NCI-H1417 (cell line): ENCODE measurements at places on chromosomes 6 and 20.

- DNase-seq: no peak
Measured at GRCh38 chr6:130849594-130849993, 22.4 kb downstream of the SMLR1 start.

DNA sequence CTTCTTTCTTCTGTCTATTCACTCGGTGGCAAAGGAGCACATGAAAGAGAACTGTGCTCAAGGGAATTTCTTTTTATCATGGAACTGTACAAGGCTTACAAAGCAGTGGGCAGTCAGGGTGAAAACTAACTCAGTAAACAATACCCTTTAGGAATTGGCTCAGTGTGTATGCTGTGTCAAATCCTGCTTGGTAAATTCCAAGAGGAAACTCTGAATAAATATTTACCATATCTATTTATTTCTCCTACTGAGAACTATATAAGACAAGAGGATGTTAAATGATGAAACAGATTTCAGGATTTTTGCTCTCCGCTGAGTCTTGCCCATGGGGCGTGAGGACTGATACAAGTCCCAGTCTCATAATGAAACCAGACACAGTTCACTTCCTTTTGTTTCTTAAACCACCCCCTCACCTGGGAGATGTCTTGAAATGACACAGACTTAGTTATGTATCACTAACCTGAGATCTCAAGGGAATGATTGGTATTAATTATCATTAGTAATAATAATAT is 188.8 kb downstream of the BACH2 start:
- no peak for DNase-seq

DNA sequence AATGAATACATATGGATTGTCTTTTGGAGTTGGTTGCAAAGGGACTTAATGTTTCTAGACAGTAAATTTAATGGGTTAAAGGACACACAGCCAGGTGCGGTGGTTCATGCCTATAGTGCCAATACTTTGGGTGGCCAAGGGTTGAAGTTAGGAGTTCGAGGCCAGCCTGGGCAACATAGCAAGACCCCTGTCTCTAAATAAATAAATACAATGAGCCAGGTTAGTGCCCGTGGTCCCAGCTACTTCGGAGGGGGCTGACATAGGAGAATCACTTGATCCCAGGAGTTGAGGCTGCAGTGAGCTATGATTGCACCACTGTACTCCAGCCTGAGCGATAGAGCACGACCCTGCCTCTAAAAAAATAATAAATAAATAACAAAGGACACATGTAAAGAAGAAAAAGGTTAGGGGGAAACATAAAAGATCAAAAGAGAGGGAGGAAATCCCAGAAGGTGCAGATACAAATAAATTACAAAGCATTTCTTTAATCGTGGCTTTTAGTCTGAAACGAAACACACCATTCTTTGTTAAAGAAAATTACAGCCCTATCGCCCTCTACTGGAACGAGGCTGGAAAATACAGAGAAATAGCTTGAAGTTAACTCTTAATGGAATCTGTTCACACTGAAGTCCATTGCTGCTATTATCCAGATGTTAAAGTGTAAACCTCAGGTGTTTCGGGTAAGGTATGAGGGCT is 42.6 kb upstream of the SCML4 start:
- DNase-seq: peak; percentile 6

DNA sequence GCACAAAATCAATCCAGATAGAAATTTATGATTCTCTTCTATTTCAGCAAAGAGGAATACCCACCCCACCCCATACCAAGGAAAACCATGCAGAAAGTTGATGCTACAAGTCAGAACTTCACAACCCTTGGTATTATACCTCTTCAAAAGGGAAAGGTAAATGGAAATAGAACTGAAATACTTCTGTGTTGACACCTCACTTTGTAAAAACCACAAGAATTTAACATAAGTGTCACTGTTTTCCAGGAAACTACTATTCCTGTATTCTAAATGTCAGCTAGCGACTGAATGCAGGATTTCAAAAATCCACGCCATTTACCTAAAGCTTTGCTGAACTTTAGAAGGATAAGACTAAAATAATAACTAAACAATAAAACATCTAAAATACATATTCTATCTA is 3.6 kb downstream of the CPNE1 start:
- DNase-seq: no peak

GRCh38 chr20:33443006-33443511 is 504 bp downstream of the SNTA1 start:
- peak; percentile 74 for DNase-seq

DNA sequence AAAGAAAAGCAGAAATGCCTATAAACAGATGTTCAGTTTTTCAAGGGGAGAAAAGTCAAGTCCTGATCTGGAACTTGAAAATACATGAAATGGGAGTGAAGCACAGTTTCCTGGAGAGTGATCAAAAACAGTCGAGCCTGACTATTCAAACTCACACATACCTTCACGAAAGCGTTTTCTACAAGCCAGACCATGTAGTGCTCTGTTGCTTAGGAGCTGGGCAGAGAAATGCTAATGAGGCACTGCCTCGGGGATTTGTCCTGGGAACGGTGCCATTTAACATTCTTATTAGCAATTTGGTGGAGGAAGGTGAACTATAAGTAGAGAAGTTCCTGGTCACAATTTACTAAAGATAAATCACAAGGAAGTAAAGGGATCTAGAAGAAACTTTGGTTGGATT is 5.9 kb downstream of the NHSL1 start:
- DNase-seq: no peak

DNA sequence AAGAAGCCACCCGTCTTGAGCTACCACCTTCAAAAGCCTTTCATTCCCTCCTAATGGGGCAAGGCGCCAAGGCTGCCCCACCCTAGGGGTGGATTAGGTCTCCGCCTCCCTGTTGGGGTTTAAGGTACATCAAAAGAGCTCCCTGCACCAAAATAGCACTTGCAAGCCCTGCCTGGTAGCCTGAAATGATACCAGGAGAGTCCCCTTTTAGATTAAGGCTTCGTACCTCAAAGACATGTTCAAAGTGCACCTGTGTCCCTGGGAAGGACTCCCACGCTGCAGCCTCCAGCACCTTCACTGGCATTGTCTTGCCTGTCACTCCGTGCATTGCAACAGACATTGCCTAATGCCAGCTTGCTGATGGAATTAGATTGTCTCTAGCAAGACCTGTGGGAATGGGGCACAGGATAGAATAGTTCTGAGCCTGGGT is 15.7 kb upstream of the CDKN1A start:
- no peak for DNase-seq

- no peak for DNase-seq
Measured at GRCh38 chr6:4162370-4162769, 27.0 kb upstream of the ECI2 start.

GRCh38 chr6:147826698-147827097 is 318.2 kb downstream of the SAMD5 start:
- DNase-seq: peak; percentile 54

- no peak for DNase-seq
Measured at GRCh38 chr20:16011056-16011455, 562.2 kb downstream of the KIF16B start.

GRCh38 chr6:160431791-160432404 is 83.7 kb downstream of the SLC22A3 start:
- no peak for DNase-seq

DNA sequence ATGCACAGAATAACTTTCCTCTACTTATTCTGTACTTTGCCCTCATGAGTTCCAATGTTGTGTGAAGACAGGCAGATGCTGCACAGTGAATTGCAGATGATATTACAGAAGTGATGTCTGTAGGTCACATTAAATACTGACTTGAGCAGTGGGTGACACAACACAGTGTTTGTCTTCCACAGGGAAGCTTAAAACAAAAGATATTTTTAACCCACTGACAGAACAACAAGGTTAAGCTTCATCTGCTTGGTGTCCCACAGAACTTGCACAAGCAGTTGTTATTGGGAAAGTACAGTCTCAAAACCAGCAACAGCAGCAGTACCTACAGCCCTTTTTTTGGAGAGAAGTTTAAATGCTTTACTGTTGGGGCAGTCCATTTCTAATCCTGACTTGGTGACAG is 10.5 kb downstream of the SUMO4 start:
- DNase-seq: no peak

GRCh38 chr6:14699803-14700601 is 545.9 kb upstream of the JARID2 start:
- no peak for DNase-seq

DNA sequence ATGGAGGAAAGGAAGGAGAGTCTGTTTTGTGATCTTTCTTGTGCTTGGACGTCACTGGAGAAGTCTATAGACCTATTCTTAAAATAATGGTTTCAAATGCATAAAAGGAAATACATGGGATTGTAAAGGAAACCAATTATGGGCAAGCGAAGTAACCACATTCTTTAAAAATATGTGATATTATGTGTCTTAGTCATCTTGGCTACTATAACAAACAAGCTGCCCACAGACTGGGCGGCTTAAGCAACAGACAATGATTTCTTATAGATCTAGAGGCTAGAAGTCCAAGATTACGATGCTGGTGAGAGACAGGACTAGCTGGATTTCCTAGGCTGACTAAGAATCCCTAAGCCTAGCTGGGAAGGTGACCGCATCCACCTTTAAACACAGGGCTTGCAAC is 49.4 kb upstream of the CD83 start:
- no peak for DNase-seq

- DNase-seq: no peak
Measured at GRCh38 chr6:161217628-161218027, 56.2 kb downstream of the AGPAT4 start.

GRCh38 chr20:46307139-46307998 is 929 bp downstream of the CDH22 start:
- peak; percentile 67 for DNase-seq

DNA sequence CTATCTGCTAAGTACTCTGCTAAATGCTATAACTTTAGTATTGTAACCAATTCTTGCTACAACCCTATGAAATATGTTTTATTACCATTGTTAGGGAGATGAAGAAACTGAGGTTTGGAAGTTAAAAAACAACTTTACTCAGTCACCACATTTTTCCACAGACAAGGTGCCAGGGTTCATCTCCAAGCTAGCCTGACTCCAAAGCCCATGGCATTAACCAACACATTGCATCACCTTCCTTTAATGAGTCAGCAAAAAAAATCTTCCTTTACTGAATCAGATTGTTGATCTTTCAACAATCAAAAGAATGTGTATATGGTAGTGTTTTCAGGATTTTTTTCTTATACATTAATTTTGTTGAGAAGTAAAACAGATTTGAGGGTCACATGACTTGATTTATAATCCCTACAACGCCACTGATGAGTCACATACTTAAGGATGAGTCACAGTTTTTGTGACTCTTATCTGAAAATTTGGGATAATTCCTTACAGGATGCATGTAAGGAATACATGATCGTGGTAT is 41.5 kb downstream of the MAN1A1 start:
- DNase-seq: no peak

- no peak for DNase-seq
Measured at GRCh38 chr20:59629141-59630045, 25.1 kb downstream of the PHACTR3 start.

GRCh38 chr6:140980265-140980887 is 1152.3 kb upstream of the GJE1 start:
- no peak for DNase-seq

- no peak for DNase-seq
Measured at GRCh38 chr20:35902545-35902941, 51.8 kb downstream of the SCAND1 start.

GRCh38 chr6:27662769-27663168 is 189.9 kb upstream of the ZNF184 start:
- DNase-seq: no peak

DNA sequence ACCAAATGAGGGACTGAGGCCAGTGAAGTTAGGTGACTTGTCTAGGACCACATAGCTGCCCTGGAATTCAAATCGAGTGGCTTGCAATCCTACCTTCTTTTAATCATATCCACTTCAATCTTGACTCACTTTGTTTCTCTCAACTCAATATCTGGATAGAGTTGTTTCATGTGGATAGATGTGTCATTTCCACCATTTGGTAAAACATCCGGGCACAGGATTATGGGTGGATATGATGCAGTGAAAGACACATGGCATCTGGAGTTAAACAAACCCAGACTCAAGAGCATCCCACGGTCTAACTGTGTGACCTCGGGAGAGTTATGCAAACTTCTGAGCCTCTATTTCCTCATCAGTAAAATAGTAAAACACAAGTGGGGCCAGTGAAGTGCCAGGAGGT is 103.6 kb upstream of the CNKSR3 start:
- no peak for DNase-seq

GRCh38 chr20:51666126-51666525 is 102.1 kb downstream of the ATP9A start:
- no peak for DNase-seq

DNA sequence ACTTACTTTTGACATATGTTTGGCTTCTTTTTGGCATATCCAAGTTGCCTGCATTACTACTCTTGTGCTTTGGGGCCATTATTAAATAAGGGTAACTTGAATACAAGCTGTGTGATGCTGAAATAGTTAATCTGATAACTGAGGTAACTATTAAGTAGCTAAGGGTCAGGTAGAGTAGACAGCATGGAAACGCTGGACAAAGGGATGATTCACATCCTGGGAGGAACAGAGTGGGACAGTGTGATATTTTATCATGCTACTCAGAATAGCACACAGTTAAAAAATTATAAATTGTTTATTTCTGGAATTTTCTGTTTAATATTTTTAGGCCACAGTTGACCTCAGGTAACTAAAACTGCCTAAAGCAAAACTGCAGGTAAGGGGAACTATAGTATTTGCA is 483.9 kb downstream of the RFPL4B start:
- DNase-seq: no peak

DNA sequence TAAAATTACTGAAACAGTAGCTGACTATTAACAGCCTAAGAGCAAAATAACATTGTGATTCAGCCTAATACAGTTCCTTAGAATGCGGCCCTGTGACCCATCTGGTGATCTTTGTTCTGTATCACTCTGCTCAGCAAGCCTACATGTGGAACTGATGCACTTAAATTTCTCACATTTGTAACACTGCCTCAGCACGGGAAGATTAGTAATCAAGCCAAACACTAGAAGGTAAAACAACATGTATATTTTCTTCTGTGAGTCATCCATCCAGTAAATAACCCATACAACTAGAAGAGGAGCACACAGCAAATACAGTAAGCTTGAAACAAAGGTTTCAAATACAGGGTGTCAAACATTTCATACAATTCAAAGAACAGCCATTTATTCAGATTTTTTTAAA is 189.7 kb upstream of the NOX3 start:
- no peak for DNase-seq

DNA sequence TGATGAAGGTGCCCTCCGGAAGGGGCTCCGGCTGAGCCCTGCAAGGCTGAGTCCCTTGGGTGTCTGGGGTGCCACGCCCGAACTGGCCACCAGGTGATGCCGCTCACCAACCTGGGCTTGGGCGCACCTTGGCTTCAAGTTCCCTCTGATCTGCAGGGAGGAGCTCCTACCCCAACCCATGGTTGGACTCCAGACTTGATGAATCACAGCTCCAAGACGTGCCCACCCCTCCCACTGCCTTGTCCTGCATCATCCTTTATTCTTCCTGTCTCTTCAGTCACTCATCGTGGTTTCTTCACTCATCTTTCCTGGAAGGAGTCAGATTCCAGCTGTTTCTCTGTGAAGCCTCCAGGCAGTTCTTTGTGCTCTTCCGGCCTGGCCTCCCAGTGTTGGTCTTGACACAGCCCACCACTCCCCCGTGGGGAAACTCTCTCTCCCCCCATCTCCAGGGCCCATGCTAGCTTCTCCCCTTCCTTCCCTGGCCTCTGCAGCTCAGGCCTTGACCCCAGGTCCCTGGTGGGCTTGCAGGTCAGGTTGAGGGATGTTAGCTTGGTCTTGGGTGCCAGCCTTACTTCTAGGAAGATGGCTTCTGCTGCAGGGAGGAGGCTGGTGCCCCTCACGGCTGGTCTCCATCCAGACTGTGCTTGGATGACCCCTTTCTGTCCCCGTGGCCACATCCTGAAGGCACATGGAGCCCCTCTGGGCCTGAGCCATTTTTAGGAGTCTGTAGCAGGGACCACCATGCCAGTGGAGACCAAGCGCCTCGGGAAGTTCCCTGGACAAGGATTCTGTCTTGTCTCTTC is 2.6 kb upstream of the ZBP1 start:
- DNase-seq: peak; percentile 62
